Smooth muscle cell of the coronary artery (primary cell): ENCODE measurements at places on chromosomes 3 and 15. TPM values are rescaled to one million over a fixed set of nuclear protein-coding genes. Genes with fewer than 3 reads are reported as not detected.

Gene ZBTB20
- 12.2 and 18.6 TPM in 2 replicates for total RNA-seq

Gene LRTM1
- not detected in 2 replicates for total RNA-seq

Gene MOBP
- under 0.01 TPM in 1 of 2 replicates, not detected in the other for total RNA-seq

Gene IGF1R
- 28.0 and 66.3 TPM in 2 replicates for total RNA-seq

Gene RFC4
- total RNA-seq = 8.2 and 17.0 TPM in 2 replicates

Gene SSR3
- total RNA-seq = 271 and 332 TPM in 2 replicates

Gene PIERCE2
- total RNA-seq = 1.5 and 2.1 TPM in 2 replicates

Gene SLC2A2
- total RNA-seq = not detected in 2 replicates

Gene EXOSC7
- 66.3 and 117 TPM in 2 replicates for total RNA-seq

Gene MME
- 3.5 and 1,234 TPM in 2 replicates for total RNA-seq

Gene CCDC54
- total RNA-seq = not detected in 2 replicates

Gene RAB8B
- 35.9 and 78.3 TPM in 2 replicates for total RNA-seq

Gene GOLGA8M
- total RNA-seq = 0.23 and 0.45 TPM in 2 replicates

Gene WDR93
- total RNA-seq = 0.23 TPM in 1 of 2 replicates, not detected in the other

Gene GOLGA8J
- total RNA-seq = 0.08 and 0.12 TPM in 2 replicates

Gene C3orf85
- total RNA-seq = not detected in 2 replicates

Gene CAND2
- 0.83 and 4.8 TPM in 2 replicates for total RNA-seq

Gene MUC20
- total RNA-seq = 0.30 TPM in 1 of 2 replicates, not detected in the other

Gene ASB14
- 0.12 TPM in 1 of 2 replicates, not detected in the other for total RNA-seq

Gene CNTN6
- total RNA-seq = under 0.01 TPM in 1 of 2 replicates, not detected in the other

Gene C15orf61
- 1.6 and 1.8 TPM in 2 replicates for total RNA-seq
